Common myeloid progenitor, CD34-positive (primary cell): ENCODE measurements at places on chromosomes 4 and X.

DNA sequence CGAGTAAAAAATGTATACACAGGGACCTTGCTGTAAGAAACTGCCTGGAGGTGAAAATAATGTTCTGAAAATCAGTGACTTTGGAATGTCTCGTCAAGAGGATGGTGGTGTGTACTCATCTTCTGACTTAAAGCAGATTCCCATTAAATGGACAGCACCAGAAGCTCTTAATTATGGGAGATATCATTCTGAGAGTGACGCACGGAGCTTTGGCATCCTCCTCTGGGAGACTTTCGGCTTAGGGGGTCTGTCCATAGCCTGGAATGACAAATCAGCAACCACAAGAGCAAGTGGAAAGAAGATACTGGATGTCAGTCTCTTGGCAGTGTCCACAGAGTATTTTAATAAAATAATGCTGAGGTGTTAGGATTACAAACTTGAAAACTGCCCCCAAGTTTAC lies 129.4 kb downstream of the THOC2 start:
- DNase-seq, result no peak

- no peak for DNase-seq
Measured at GRCh38 chrX:136256026-136256425, 4.8 kb upstream of the MAP7D3 start.

GRCh38 chr4:15706646-15707362 lies 3.9 kb downstream of the BST1 start:
- DNase-seq, result no peak

DNA sequence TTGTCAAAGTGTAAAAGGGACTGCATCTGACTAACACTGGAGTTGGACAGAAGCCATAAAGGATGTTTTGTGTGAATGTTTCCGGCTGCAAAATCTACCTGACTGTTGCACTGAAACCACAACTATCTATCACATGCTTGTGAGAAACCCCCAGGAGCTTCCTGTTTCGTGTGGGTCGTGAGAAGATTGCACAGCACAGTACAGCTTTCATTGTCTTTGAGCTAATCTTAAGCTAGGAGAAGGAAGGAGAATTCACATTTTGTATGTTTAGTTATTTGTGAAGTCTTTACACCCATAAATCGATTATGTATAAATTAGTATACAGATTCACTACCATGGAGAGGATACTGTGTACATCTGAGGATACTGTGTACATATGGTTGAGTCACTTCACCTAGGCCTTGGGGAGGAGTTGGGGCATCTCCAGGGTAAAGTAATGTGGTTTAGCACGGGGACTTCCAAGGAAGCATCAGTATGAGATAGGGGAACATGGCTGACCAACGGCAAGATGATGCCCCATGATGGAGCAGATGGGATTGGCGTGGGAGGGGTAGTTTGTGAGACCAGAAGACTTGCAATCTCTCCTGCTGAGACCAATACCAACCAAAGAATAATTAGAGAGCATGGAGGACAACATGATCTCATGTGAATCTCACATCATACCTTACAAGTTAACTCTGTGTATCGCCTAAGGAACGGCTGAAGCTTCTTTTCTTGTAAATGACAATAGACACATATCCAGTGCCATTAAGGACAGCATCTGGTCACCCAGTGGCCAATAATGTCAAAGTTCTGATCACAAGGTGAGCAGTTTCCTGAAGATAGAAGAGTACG lies 43.1 kb upstream of the FAM9C start:
- peak; percentile 86 for DNase-seq

DNA sequence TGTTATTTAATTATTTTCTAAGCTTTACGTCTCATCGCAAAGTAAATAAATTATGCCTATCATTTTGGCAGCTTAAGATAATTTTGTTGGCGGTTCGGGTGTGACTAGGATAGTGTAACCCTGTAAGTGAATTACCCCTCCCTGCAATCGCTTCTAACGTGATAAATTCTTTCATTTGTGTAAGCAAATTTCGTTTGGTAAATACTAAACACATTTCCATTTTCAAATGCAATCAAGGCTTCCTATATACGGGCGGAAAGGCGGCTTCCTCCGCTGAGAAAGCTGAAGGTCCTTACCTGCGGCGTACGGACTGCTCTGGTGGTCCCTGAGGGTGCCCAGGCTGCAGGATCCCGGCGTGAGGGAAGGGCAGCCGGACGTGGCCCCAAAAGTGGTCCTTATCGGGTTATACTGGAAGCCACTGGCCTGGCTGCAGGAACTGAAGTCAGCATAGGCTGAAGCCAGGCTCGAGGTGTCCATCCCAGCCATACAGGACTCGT lies 403 bp downstream of the PHOX2B start:
- DNase-seq, result peak; percentile 22

DNA sequence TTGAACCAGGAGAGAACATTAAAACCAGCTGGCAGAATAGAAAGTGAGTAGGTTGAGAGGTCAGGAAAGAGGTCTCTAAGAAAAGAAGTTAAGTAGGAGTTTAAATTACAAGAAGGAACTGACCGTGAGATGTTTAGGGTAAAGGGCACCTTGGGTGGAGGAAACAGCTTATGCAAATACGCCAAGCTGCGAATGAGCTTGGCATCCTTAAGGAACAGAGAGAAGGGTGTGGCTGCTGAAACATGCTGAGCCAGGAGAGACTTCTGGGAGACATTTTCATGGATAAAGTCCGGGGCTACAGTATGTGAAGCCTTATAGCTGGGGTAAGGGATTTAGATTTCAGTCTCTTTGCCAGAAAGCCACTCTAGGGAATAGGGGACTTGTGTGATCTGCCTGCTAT lies 249.1 kb downstream of the KCNIP4 start:
- DNase-seq, result no peak

DNA sequence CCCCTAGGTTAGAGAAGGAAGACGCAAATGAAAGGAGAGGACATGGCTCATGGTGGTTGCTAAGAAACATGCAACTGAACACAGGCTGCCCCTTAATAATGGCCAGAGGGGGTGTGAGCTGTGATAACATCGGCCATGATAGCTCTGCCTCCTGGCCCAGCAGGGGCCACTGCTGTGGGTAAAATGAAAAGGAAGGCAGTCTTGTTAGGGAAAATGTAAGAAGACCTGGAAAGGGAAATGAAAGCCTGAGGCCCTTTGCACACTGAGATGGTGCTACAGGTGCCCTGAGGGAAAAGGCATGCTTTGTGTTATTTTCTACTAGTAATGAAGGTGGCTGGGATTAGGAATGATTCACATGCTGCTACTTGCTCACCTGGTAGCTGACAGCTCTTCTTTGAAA lies 123.6 kb upstream of the MID1 start:
- no peak for DNase-seq

DNA sequence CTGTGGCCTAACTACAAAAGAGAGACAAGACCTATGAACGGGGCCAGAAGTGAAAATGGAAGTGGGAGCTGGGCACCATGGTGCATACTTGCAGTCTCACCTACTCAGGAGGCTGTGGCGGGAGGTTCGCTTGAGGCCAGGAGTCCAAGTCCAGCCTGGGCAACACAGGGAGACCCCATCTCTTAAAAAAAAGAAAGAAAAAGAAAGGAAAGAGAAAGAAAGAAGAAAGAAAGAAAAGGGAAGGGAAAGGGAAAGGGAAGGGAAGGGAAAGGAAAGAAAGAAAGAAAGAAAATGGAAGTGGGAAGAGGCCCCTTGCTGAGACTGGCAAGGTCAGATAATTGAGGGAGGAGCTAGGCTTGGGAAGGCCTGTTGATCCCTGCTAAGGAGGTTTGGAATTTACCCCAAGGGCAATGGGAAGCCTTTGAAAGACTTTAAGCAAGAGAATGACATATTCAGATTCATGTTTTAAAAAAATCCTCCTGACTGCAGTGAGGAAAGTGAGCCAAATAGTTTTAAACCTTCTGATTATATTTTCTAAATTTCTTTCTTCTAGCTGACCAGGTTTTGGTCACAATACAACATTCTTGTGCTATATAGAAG lies 17.7 kb upstream of the HERC5 start:
- no peak for DNase-seq

DNA sequence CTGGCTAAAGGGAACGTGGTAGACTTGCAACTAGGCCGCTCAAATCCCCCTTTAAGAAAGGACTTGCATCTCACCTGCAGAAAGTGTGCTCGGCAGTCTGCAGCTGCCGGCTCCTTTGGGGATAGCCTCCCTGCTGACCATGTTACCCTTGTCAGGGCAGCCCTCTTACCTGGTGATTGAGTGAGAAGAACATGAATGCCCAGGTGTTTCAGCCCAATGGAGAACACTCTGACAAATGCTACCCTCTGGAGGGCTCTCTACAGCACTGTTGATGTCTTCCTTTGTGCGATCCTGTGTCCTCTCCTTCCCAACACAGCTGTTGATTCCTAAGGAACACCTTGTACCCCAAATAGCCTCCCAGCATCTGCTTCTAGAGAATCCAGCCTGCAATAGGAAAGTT lies 178.7 kb upstream of the LDB2 start:
- no peak for DNase-seq

- DNase-seq, result no peak
Measured at GRCh38 chr4:182391111-182391684, 148.0 kb downstream of the TENM3 start.

DNA sequence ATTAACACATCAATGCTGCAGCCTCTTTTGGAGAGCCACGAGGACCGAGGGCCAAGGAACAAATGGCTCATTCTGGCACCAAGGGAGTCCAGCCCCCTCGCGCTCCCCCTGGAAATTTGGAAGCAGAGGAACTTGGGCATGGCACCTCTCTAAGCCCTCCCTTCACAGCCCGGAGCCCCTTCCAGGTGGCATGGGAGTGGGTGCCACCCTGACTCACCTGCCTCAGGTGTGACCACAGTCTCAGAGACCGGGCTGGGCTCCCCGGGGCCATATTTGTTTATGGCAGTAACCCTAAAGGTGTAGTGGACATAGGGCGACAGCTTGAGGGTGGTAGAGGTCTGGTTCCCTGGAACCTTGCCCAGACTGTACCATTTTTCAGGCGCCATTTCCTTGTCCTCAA lies 18.8 kb downstream of the L1CAM start:
- DNase-seq, result no peak

DNA sequence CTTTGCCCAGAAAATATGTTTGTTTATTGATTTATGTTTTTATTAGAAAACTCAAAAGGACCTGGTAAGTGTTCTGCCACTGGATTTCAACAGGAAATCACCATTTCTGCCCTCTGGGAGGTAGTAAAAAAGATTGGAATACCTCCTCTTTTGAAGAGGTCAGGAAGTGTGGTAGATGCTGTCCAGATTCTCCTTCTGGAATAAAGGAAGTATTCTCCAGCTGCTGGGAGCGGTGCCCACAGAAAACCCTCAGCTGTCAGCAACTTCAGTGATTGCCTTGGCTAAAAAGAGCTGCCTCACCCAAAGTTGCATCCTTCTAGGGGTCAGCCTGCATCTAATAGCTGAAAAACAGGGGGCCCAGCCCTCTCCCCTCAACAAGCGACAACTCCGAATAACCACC lies 13.8 kb upstream of the ZNF674 start:
- no peak for DNase-seq

DNA sequence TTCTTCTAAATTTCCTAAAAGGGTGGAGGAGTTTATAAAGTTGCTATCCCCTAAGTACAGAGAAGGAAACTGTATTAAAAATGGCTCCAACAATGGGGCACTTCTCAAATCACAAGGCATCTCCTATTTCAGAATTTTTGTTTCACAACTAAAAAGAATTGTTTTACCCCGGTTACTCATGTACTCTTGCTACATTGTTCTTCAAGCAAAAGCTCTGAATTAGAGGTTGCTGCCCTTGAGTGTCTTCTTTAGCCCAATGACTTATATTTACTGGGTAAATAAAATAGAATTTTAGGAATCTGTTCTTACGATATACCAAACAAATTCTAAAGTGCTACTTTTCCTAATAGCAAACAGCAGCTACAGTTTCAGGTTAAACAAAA lies 67.5 kb downstream of the PPEF2 start:
- no peak for DNase-seq

- DNase-seq, result no peak
Measured at GRCh38 chr4:187183826-187184225, 460.2 kb upstream of the FAT1 start.

GRCh38 chrX:9037296-9037695 lies 3.4 kb upstream of the FAM9B start:
- DNase-seq, result peak; percentile 9

DNA sequence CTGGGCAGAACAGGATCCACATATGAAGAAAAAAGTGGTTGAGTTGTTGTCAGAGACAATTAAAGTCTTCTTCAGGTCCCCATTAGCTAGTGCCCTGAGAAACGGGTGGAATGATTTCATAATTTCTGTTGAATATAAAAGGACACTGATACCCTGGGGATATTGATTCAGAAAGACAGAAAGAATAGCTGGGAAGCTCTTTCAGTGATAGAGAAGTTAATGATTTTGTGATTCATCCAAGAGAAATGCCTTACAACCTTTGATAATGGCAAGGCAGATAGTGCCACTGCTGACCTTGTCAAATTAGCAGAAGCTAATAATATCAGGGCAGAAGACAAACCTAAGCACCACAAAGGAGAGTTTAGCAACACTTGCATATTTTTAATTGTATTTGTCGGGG lies 37.9 kb downstream of the UNC5C start:
- no peak for DNase-seq

DNA sequence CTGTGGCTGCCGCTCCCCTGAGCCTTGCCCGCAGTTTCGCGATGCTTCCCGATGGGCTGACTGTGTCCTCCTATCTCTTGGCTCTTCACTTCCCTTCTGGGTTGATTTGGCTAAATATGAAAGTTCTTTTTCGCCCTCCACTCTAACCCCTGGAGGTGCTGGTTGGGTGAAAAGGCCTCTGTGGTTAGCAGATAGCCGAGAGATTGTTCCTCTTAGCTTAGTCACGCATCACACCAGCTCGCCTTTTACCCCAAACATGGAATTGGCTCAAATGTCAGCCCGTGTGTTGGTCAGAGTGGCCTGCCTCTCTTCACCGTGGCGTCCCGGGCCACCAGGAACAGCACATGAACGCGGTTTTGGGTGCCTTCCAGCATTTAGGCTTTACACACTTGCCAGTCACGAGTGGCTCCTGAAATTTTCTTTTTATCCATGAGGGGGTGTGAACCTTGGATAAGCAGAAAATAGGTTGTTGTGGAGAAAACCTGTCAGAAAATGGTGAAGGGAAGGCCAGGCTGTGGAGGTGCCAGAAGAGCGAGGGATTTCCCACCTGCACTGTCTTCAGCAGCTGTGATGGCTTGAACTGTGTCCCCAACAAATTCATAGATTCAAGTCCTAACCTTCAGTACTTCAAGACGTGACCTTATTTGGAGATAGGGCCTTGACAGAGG lies 8.9 kb downstream of the CLCN4 start:
- peak; percentile 59 for DNase-seq

GRCh38 chr4:122673252-122673651 lies 52.4 kb upstream of the IL21 start:
- DNase-seq, result no peak

DNA sequence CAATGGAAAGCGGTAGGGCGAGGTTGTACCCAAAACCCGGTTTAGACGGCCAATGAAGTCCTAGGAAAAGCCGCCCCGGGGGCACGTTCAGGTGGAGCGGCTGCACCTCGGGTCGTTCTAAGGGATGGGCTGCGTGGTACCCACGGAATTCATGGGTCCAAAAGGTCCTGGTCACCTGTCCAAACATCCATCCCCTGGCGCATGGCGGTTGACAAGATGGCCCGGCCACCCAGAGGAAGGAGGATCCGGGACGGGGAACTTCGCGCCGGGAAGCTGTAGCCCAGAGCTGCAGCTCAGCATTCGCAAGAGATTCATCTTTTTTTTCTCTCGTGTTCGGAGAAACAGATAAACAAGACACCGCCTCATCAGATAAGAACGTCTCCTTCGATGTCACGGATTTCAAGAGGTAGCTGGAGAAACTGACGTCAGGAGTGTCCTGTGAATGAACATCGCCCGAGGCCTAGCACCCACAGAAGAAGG lies 10.9 kb downstream of the PITX2 start:
- no peak for DNase-seq

- no peak for DNase-seq
Measured at GRCh38 chrX:94942603-94943002, 1268.6 kb downstream of the FAM133A start.
